ENCODE measurements at places on chromosomes 4 and X.

- H3K27ac ChIP-seq: no peak within 1 kb of the TSS
- H3K36me3 ChIP-seq: peaks cover 2% of the 10 kb centered on the region
- peaks cover 24% of the 10 kb centered on the region for H3K27me3 ChIP-seq
- no peak for DNase-seq
- H3K4me1 ChIP-seq: no peaks in the 10 kb centered on the region
Measured at GRCh38 chr4:24912252-24913118, at the start of gene CCDC149. TSS of gene CCDC149 (minus strand) at chr4:24913042. CDS start at chr4:24912864, 178 bp downstream.

DNA sequence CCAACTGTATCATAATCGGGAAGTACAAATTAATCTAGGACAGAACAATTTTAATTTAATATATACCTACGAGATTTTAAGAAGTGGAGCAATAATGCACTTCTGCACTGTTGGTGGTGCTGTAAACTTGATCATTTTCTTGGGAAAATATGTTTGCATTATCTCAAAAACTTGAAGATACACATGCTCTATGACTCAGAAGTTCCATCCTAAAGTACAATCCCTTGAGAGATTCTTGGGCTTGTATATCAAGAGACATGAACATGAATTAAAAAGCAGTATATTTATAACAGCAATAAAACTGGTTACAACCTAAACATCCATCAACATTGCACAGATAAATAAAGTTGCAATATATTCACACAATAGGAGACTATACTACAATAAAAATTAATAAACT lies 168.8 kb downstream of the CLCN4 start:
- H3K27me3 ChIP-seq: no peaks in the 10 kb centered on the region
- H3K36me3 ChIP-seq: no peaks in the 10 kb centered on the region
- no peak overlapping the region for H3K27ac ChIP-seq
- H3K4me1 ChIP-seq: no peaks in the 10 kb centered on the region

DNA sequence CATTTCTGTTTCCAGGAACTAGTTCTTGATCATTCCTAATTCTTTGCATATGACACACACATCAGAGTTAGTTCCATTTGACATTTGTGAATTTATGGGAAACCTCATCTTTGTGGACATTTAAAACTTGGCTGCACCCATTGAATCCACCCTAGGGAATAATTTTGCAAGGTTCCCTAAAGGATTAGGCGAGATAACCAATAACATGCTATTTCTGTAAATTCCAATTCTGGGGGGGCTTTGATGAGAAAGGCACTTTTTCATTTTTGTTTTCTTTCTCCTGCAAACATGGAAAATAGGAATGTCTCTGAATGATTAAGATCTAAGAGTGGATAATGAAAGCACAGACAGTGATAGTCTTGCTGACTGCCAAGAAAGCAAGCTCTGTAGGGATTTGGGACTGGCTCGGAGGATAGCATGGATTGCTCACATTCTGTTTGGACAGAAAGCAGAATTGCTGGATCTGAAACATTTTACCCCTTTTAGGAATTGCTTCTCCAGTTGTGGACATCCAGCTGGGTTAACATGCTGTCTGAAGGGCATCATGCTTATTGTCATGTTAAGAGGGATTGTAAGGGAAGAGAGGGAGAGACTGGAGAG lies 145.1 kb downstream of the NHS start:
- no peak for DNase-seq
- H3K4me1 ChIP-seq: no peaks in the 10 kb centered on the region
- H3K27me3 ChIP-seq: no peaks in the 10 kb centered on the region
- no peak overlapping the region for H3K4me3 ChIP-seq
- H3K27ac ChIP-seq: no peak overlapping the region

DNA sequence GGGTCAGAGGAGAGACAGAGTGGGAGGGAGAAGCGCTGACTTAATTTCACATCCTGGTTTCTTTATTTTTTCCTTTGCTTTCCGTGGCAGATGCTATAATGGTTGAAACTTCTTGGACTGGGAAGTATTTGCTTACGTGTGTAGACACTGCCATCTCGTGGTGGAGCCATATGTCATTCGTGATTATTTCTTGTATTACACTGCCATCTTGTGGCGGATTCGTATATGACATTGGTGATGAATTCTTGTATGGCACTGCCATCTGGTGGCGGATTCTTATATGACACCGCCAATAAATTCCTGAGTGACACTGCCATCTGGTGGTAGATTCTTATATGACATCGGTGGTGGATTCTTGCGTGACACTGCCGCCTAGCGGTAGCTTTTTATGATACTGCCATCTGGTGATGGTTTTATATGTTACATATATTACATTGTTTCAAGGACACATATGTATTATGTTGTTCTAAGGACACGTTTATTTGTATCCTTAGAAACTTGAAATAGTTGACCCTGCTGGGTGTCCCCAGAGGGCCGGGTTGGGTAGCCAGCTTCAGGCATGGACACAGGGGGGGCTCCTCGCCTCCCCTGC lies 37.3 kb upstream of the CLCN4 start:
- no peaks in the 10 kb centered on the region for H3K27me3 ChIP-seq
- peaks cover 25% of the 10 kb centered on the region for H3K4me1 ChIP-seq
- peaks cover 40% of the 10 kb centered on the region for H3K36me3 ChIP-seq

DNA sequence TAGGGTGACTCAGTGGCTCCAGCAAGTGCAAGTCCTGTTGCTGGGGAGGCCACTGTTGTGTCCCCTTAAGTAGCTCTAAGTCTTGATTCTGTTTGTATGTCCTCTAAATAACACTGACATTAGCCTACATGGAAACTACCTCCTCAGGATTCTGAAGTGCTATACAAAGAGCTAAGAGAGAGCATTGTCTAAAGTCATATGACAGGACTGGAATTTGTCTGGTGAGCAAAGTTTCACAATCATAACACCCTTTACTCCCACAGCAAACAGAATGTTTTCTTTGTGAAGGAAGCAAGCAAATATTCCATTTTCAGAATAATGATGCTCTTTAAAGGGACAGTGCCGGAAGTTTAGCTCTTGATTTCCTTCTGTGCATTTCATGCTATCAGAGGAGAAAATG lies 23.4 kb upstream of the CT47A1 start:
- H3K36me3 ChIP-seq: no peaks in the 10 kb centered on the region
- H3K27me3 ChIP-seq: no peaks in the 10 kb centered on the region
- H3K4me3 ChIP-seq: no peak overlapping the region
- no peaks in the 10 kb centered on the region for H3K4me1 ChIP-seq
- no peak overlapping the region for H3K27ac ChIP-seq

DNA sequence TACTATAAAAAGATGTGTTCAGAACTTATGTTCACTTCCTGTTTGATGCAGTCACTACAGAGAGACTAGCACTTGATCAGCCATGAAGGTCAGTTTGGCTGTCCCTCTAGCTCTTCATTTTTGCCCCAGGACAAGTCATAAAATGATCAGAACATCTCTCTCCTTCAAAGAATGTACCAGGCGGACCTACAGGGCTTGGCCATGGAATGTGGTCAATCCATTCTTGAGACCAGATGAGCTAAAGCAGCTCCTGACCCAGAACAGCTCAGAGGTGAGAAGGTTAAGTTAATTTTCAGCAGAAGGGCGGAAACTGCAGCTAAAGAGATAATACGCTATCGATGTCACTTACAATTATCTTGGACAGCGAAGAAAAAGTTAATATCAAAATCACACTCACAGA lies 49.2 kb upstream of the TAB3 start:
- H3K36me3 ChIP-seq: no peaks in the 10 kb centered on the region
- H3K27me3 ChIP-seq: peaks cover 2% of the 10 kb centered on the region
- H3K4me3 ChIP-seq: no peak overlapping the region
- no peaks in the 10 kb centered on the region for H3K4me1 ChIP-seq

GRCh38 chr4:127533028-127533700 lies 99.6 kb upstream of the INTU start:
- H3K27ac ChIP-seq: no peak overlapping the region
- no peaks in the 10 kb centered on the region for H3K36me3 ChIP-seq
- DNase-seq: no peak
- H3K4me1 ChIP-seq: no peaks in the 10 kb centered on the region

- DNase-seq: no peak
- H3K27me3 ChIP-seq: no peaks in the 10 kb centered on the region
- H3K36me3 ChIP-seq: no peaks in the 10 kb centered on the region
Measured at GRCh38 chrX:69050051-69050765, 115.0 kb downstream of the PJA1 start.

DNA sequence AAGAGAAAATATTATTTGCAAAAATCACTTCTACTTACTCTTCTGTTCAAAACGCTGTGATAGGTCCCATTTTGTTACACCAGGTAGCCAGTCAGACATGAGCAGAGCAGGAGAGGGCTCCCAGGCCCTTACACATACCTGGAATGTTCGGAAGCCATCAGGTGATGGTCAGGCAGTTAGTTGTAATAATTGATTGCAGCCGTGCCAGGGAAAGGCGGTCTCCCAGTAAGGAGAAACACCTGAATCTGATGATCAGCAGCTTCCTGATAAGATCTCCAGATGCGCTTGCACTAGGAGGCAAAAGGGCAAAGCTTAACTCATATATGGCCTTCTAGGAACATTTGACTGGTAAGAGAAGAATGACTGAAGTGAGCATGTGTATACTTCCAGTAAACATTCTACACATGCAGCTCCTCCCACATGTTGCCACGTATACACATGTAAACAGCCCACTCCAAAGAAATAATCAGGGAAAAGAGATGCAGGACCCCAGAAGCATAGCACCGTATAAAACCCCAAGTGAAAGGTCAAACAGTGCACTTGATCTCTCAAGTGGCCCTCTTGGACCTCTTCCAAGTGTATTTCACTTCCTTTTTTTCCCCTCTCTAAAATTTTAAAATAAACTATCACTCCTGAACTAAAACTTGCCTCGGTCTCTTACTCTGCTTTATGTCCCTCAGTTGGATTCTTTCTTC lies 1338.0 kb downstream of the FSTL5 start:
- no peaks in the 10 kb centered on the region for H3K36me3 ChIP-seq
- no peak overlapping the region for H3K27ac ChIP-seq
- H3K27me3 ChIP-seq: no peaks in the 10 kb centered on the region
- no peaks in the 10 kb centered on the region for H3K4me1 ChIP-seq
- DNase-seq: no peak

DNA sequence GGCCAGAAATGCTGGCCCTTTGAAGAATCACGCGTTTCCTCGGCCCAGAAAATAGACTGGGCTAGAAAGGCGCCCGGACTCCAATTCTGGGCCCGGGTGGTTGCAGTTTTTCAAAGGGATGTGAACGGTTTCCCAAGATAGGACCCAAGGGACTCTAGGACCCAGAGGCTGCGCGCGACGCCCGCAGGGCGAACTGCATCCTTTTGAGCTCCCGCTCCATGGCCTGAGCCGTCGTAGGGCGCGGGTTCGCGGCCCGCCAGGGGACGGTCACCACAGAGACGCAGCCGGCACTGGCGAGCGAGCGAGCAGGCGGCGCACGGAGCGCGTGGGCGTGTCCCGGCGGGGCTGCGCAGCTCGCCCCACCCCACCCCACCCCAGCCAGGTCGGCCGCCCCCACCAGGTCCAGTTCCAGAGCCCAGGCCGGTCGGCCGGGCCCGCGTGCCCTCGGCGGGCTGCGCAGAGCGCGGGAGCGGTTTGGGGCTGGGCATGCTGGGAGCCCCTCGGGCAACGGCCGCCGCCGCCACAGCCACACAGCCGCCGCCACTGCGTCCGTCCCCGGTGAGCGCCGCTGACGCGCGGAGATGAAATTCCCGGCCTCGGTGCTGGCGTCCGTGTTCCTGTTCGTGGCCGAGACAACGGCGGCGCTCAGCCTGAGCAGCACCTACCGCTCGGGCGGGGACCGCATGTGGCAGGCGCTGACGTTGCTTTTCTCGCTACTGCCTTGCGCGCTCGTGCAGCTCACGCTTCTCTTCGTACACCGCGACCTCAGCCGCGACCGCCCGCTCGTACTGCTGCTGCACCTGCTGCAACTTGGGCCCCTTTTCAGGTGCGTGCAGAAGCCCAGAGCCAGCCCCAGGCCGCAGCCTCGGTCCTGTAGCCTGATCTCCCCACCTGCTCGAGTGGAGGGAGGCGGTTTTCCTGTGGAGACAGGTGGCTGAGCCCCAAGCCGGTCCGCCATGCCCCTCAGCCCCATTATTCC lies at the start of gene XK:
Gene XK, plus strand, starts transcription at position 411 of the 979 bp plus-strand sequence. Its CDS starts 171 bp downstream, at position 582.
- peak within 1 kb of the TSS; percentile 57 for H3K4me3 ChIP-seq
- peaks cover 9% of the 10 kb centered on the region for H3K27me3 ChIP-seq
- H3K4me1 ChIP-seq: peaks cover 5% of the 10 kb centered on the region
- no peaks in the 10 kb centered on the region for H3K36me3 ChIP-seq
- DNase-seq: peak; percentile 51

GRCh38 chr4:175536852-175537453 lies 275.1 kb downstream of the GPM6A start:
- no peak for DNase-seq
- H3K4me1 ChIP-seq: no peaks in the 10 kb centered on the region
- H3K27ac ChIP-seq: no peak overlapping the region
- no peak overlapping the region for H3K4me3 ChIP-seq
- H3K36me3 ChIP-seq: no peaks in the 10 kb centered on the region
